ENCODE measurements at places on chromosomes 16 and 17. TPM values are rescaled to one million over a fixed set of nuclear protein-coding genes. Genes with fewer than 3 reads are reported as not detected.

DNA sequence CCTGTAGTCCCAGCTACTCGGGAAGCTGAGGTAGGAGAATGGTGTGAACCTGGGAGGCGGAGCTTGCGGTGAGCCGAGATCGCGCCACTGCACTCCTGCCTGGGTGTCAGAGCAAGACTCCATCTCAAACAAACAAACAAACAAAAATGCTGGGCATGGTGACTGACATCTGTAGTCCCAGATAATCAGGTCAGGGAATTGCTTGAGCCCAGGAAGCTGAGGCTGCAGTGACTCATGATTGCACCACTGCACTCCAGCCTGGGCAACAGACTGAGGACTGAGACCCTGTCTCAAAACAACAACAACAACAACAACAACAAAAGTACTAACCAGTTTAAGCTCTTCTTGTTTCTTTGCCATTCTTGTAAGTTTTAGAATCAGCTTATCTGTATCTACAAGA is 383.0 kb upstream of the PMFBP1 start:
- DNase-seq: no peak

GRCh38 chr16:52069866-52070265 is 477.1 kb downstream of the TOX3 start:
- no peak for DNase-seq

DNA sequence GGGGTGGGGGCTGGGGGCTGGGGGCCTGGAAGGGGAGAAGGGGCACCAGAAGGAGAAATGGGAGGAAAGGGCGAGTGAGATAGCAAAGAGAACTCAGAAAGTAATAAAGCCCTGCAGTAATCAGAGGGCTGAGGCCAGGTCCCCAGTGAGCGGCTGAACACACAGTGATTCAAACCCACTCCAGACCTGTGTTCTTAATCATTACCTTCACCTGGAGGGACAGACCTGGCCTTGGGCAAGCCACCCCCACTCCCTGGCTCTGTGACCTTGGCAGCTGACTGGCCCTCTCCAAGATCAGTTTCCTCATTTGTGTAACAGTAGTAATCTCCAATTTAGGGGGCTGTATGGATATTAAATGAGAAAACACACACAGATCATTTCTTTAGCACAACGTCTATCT is 150.4 kb downstream of the WWOX start:
- DNase-seq: no peak

GRCh38 chr17:58918884-58919283 is 163.2 kb downstream of the PPM1E start:
- no peak for DNase-seq

DNA sequence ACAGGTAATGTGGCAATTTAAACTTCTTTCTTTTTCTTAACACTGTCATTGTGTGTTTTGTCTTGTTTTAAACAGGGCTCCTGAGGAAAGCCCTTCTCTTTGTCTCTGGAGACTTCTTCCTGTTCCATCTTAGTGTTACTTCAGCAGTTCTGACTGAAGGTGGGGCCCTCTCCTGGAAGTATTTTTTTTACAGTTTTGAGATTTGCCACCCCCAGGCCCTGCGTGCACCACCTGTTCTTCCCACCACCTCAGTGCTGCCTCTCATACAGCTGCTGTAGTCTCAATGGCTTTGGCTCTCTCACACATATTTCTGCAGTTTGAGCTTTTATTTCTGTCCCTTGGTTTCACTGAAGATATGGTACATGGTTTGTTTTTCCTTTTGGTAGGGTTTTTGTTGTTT is 52.5 kb upstream of the ALDH3A1 start:
- DNase-seq: no peak

Gene MYH13
- total RNA-seq: not detected

DNA sequence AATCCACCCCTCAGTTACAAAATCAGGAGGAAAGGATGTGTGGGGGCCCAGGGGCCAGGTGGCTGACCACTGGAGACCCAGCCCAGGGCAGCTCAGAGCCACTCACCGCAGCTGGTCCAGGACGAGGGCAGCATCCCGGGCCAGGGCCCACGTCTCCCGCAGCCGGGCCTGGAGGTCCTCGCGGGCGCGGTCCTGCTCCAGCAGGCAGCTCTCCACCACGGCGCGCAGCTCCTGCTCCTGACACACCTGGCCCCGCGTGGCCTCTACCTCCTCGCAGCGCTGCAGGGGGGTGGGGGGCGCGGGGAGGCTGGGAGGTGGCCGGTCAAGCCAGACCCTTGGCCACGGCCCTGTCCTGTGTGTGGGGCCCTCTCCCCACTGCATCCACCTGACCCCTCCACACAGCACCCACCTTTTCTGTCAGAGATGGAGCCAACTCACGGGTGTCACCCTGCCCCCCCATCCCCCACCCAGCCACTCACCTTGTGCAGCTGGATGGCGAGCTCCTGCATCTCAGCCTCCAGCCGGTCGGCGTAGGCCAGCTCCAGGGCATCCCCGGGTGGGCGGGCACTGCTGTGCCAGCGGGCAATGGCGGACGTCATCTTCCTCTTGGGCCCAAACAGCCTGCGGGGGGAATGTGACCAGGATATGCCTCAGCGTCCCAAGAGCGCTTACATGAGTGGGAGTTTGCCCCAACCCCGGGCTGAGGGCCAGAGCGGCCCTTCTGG is 5.1 kb downstream of the NUDT16L1 start:
- no peak for DNase-seq

DNA sequence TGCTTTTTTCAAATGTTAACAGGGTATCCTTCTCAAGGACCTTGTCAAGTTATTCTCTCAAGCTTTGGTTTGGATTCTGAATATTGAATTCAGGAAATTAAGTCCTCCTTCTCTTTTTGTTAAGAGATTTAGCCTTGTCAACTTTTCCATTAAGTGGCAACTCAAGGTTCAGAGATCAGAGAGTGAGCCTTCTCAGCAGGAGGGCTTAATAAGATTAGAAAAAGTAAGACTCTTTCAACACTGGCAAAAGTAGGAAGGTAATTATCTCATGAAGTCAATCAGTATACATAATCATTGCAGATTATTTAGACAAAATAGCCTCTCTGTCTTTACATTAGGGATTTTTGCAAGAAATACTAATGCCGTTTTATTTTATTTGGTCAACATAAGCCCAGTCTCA is 330.7 kb downstream of the KIF2B start:
- no peak for DNase-seq

DNA sequence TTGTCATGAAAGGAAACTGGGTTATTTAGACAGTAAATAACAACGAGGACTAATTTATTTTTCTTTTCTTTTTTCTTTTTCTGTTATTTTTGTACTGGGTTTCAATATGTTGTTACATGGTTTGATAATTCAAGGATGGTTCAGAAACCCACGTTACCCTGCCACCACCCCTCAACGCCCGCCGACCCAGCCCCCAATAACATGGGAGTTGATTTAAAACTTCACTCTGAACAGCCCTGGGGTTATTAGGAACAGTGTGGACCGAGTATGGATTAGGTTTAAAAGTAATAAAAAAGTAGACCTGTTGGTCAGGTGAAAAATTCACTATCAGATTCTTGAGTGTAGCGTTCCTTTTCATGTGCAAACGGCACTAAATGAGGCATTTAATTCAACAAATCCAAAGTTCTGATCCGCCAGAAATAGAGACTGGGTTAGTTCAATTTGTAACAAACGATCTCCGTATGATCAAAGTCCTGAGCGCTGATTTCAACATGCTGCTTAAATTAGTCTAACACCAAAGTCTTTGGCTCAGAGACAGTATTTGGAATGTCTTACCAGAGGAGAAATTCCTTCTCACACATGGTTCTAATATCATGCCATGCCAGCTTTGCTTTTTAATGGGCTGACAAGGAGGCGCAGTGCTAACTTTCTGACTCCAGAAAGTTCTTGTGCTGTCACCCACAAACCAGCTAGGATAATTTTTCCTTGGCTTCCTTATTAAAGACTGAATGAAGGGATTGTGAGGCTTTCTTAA is 173.1 kb upstream of the IRX3 start:
- no peak for DNase-seq

GRCh38 chr17:75512926-75513640 is 2.3 kb downstream of the CASKIN2 start:
- DNase-seq: no peak

DNA sequence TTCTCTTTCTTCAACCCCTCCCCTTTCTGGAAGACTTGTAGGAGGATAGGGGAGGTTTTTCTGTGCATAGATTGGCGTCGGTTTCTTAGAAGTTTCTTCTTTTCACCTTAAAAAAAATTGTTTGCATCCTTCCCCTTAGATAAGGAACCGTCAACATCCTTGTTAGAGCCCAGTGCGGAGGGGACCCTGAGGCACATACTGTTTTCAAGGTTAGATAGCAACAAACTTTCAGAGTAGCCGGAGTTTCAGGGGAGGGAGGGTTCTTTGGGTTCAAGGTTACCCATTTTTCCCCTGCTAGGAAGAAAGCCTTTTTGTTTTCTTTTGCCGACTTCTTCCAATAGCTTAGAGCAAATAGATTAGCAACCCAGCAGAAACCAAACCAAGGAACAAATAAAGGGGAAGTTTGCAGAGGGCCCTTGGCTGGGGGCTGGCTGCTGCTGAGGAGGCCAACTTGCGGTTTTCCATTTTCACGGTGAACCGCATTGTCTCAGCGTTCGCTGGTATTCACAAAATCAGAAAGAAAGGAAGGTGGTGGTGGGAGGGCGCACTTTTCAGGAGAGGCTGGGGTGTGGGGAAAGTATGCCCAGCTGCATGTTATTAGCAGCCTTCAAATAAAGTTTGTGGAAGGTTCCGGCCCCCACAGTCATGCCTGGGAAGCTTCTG is 28.8 kb downstream of the MSI2 start:
- no peak for DNase-seq

DNA sequence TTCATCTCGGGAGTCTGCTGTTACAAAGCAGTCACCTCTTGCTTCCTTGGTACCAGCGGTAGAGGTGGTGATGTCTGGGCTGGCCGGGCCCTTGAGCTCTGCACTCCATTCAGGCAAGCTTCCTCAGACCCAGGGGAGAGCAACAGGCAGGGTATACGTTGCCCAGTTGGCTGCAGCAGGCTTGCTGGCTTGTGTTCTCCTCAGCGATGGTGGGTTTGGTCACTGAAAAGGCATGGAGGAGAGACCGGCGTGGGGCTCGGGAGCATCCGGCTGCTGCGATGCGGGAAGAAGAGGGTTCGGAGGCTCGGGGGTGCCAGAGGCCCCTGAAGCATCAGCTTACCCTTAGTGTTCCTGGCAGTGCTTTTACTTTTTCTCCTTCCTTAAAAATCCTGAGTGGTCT is 25.8 kb downstream of the SAP30BP start:
- no peak for DNase-seq

DNA sequence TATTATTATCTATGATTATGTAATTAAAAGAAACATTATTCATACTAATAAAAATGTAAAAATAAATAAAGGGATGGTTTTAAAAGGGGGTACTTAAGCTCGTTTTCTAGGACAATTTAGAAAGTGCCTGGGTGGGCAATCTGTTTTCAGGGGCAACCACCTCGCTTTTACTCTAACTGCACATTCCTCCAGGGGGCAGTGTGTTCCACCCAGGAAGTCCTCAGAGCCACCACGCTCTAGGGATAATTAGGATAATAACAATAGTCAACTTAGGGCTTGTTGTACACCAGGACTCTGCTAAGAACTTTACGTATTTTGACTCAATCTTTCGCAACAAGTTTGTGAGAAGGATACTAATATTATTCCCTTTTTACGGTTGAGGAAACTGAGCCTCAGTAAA is 396.7 kb upstream of the MAF start:
- no peak for DNase-seq
